ENCODE measurements at places on chromosomes 11 and 22. TPM values are rescaled to one million over a fixed set of nuclear protein-coding genes. Genes with fewer than 3 reads are reported as not detected.

Gene BAIAP2L2
- total RNA-seq, result 8.3 TPM

Gene TENM4
- total RNA-seq, result 0.19 TPM

Gene CNGA4
- 0.07 TPM for total RNA-seq

Gene HPX
- 0.36 TPM for total RNA-seq

Gene DRAP1
- 219 TPM for total RNA-seq

Gene ADM
- 94.5 TPM for total RNA-seq

Gene LARGE2
- total RNA-seq, result 2.3 TPM

Gene CYP2D6
- total RNA-seq, result 0.27 TPM

Gene OR8H1
- not detected for total RNA-seq

Gene TRIM34
- total RNA-seq, result 2.7 TPM

Gene OR51B2
- not detected for total RNA-seq

Gene MCAM
- 8.0 TPM for total RNA-seq

Gene TXNRD2
- total RNA-seq, result 33.9 TPM

Gene GGTLC2
- total RNA-seq, result not detected

Gene MOGAT2
- total RNA-seq, result not detected

Gene IFITM2
- 66.9 TPM for total RNA-seq

Gene SERPIND1
- total RNA-seq, result not detected

Gene TMEM191B
- 1.3 TPM for total RNA-seq

Gene MRGPRF
- 0.06 TPM for total RNA-seq

Gene WNT7B
- 51.2 TPM for total RNA-seq

Gene MMP10
- 0.87 TPM for total RNA-seq

Gene NELL1
- not detected for total RNA-seq

Gene UPK3A
- total RNA-seq, result not detected

Gene MS4A6E
- not detected for total RNA-seq

Gene UBTFL1
- total RNA-seq, result not detected

Gene SEPTIN3
- 1.2 TPM for total RNA-seq

Gene CELSR1
- 32.8 TPM for total RNA-seq

Gene SLC15A3
- total RNA-seq, result not detected

Gene PKDREJ
- total RNA-seq, result not detected

Gene RASD2
- 0.61 TPM for total RNA-seq

Gene LGR4
- 46.9 TPM for total RNA-seq

Gene OR5L1
- total RNA-seq, result not detected

Gene NCAM1
- 0.11 TPM for total RNA-seq

Gene SLC7A4
- total RNA-seq, result not detected
